IMR-90 (cell line): ENCODE measurements at places on chromosomes 3 and 15. TPM values are rescaled to one million over a fixed set of nuclear protein-coding genes. Genes with fewer than 3 reads are reported as not detected.

- no peaks in the 10 kb centered on the region for H3K36me3 ChIP-seq
- no peak for DNase-seq
- H3K27me3 ChIP-seq = peaks cover 29% of the 10 kb centered on the region
- no peak overlapping the region for H3K4me3 ChIP-seq
- no peak overlapping the region for H3K27ac ChIP-seq
- H3K4me1 ChIP-seq = peaks cover 5% of the 10 kb centered on the region
Observed at GRCh38 chr15:67468416-67468815, 52.5 kb upstream of the C15orf61 start.

- H3K27ac ChIP-seq = no peak overlapping the region
- no peak overlapping the region for H3K4me3 ChIP-seq
- no peaks in the 10 kb centered on the region for H3K27me3 ChIP-seq
- peak; percentile 12 for DNase-seq
- no peaks in the 10 kb centered on the region for H3K4me1 ChIP-seq
Observed at GRCh38 chr3:41853540-41854196, 108.2 kb downstream of the ULK4 start.

DNA sequence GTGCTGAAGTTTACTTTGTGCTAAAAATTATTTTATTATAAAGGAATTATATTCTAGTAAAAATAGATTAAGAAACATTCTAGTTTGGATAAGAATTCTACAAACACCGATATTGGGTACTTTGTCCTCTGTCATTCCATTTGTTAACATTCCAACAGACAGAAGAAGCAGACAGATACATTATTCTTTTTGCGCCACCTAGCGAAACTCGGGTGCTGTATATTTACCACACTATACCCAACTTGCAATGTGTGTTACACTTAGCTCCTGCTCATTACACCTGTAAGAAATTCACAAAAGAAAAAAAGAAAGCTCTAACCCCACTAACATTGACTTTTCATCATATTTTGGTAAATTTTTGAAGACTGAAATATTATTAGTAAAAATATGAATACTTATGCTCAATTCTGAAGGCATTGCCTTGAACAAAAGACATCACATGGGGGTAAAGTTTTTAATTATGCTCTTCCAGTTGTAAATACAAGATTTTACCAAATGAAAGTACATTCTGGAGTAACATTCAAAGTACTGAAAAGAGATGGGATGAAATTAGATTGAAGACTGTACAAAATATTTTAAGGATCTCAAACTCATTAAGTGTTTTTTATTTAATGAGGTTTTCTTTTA lies 136.5 kb upstream of the MLF1 start:
- no peaks in the 10 kb centered on the region for H3K4me1 ChIP-seq
- H3K27me3 ChIP-seq = no peaks in the 10 kb centered on the region
- no peak overlapping the region for H3K27ac ChIP-seq
- H3K36me3 ChIP-seq = no peaks in the 10 kb centered on the region
- DNase-seq = peak; percentile 60

DNA sequence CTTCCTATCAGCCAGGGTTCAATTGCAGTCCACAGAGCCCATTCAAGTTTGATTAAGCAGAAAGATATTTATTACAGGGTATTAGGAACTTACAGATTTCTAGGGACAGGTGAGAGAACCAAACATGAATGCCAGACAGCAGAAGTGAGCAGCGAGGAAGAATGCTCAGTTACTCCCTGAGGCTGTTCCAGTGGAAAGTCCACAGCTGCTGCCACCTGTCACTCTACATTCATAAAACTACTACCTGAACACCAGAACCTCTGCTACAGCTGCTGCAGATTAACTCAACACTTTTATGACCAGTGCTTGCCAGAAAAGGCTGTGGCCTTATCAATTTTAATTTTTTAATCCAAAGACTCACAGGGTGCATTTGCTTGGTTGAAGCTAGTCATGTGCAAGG lies 325.4 kb upstream of the ONECUT1 start:
- H3K27ac ChIP-seq = no peak overlapping the region
- no peaks in the 10 kb centered on the region for H3K36me3 ChIP-seq
- no peak overlapping the region for H3K4me3 ChIP-seq

- H3K4me3 ChIP-seq = no peak overlapping the region
- peaks cover 10% of the 10 kb centered on the region for H3K4me1 ChIP-seq
Observed at GRCh38 chr3:49900491-49901153, 3.1 kb downstream of the MST1R start.

DNA sequence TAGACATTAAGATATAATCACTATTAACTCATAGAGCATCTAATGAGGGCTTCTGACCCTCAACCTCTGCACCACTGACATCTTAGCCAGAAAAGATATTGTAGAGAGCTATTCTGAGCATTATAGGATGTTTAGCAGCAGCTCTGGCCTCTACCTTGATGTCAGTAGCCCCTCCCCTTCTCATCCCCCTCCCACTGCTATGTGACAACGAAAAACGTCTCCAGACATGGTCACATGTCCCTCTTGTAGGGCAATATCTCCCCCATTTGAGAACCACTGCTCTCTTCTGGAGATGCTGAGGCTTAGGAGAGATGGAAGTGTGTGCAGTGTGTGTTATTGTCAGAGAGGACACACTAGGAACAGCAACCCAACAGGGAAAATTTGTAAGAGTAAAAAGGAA lies 242.3 kb downstream of the FEZF2 start:
- no peaks in the 10 kb centered on the region for H3K4me1 ChIP-seq
- DNase-seq = no peak

- no peak overlapping the region for H3K27ac ChIP-seq
- H3K4me1 ChIP-seq = no peaks in the 10 kb centered on the region
- H3K36me3 ChIP-seq = no peaks in the 10 kb centered on the region
Observed at GRCh38 chr3:70090322-70090913, 90.9 kb downstream of the SAMMSON start.

AQP9 gene
- total RNA-seq = not detected in 2 replicates

MAP1A gene
- 47.2 and 48.2 TPM in 2 replicates for total RNA-seq

SLC15A2 gene
- under 0.01 and 0.18 TPM in 2 replicates for total RNA-seq
